Naive thymus-derived CD8-positive, alpha-beta T cell (primary cell): ENCODE measurements at places on chromosomes 7 and 10. TPM values are rescaled to one million over a fixed set of nuclear protein-coding genes. Genes with fewer than 3 reads are reported as not detected.

The STEAP1B gene
- polyA plus RNA-seq = 0.28 TPM

DNA sequence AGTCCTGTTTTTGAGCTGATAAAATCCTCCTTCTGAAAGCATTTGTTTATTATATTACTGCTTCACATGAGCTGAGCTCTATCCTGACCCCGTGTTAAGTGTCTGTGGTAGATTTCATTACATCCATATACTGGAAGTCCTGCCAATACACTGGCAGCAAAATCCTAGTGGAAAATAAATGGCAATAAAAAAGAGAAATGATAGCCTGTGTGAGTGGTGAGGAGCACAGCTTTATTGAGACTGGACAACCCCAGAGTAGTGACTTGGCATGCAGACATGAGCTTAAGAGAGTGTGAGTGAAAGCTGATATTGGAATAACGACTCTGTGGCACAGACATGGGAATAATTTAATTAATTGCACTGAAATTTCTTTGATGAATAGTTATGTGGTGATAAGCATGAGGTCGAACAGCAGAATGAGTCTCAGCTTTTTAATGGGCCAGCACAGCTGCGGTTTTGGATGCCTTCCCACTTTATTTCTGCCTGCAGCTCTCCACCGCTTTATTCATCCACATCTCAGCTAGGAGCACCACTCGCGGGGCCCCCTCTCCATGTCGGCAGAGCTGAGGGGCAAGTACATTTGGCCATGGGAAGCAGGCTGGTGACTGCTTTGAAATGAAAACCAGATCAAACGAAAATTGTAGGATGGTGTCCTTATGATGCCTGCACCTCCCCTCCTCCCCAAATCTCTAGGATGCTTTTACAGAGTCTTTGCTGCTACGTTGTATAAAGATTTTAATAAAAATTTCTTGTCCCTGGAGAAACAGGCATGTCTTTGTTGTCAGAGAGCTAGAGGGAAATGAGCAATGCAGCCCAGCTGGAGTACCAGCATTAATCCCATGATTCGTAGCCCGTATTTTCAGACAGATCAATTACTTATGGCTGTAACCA, 494.3 kb downstream of the AUTS2 start:
- DNase-seq = no peak

GRCh38 chr10:124217031-124217430, 123.6 kb upstream of the CHST15 start:
- no peak for DNase-seq

DNA sequence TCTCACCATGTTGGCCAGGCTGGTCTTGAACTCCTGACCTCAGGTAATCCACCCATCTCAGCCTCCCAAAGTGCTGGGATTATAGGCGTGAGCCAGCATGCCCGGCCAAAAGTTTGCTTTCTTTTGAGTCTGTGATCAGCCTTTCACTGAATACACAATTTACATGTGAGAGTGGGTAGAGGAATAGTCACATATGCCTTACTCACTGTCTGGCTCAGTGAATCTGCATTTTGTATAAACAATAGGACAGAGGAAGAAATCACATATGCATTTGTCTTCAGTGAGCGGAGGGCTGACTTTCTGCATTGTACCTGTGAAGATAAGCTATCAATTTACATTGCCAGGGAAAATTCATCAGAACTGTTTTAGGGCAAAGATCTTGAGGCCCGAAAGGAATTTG, 2.5 kb upstream of the TECPR1 start:
- DNase-seq = no peak

- no peak for DNase-seq
Observed at GRCh38 chr10:104052431-104052830, 33.2 kb downstream of the COL17A1 start.

- no peak for DNase-seq
Observed at GRCh38 chr7:105571891-105572290, 9.4 kb downstream of the EFCAB10 start.

The ATRNL1 gene
- polyA plus RNA-seq = not detected

DNA sequence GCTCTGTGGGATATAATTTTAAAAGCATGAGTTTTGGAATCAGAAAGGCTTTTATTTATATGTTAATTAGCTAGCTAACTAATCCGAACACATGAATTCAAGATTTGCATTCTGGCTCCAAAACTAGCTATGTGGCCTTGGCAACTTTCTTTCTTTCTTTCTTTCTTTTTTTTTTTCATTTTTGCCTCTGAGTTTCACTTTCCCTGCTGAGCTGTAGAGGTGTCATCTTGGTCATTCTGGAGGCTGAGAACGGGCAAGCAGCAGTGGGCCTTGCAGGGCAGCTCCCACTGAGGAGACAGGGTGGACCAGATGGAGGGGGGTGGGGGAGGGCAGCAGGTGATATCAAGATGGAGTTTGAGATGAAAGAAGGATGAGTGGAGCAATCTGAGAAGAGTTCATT, 24.8 kb upstream of the SFMBT2 start:
- no peak for DNase-seq

- no peak for DNase-seq
Observed at GRCh38 chr7:106231856-106232490, 52.8 kb downstream of the NAMPT start.

DNA sequence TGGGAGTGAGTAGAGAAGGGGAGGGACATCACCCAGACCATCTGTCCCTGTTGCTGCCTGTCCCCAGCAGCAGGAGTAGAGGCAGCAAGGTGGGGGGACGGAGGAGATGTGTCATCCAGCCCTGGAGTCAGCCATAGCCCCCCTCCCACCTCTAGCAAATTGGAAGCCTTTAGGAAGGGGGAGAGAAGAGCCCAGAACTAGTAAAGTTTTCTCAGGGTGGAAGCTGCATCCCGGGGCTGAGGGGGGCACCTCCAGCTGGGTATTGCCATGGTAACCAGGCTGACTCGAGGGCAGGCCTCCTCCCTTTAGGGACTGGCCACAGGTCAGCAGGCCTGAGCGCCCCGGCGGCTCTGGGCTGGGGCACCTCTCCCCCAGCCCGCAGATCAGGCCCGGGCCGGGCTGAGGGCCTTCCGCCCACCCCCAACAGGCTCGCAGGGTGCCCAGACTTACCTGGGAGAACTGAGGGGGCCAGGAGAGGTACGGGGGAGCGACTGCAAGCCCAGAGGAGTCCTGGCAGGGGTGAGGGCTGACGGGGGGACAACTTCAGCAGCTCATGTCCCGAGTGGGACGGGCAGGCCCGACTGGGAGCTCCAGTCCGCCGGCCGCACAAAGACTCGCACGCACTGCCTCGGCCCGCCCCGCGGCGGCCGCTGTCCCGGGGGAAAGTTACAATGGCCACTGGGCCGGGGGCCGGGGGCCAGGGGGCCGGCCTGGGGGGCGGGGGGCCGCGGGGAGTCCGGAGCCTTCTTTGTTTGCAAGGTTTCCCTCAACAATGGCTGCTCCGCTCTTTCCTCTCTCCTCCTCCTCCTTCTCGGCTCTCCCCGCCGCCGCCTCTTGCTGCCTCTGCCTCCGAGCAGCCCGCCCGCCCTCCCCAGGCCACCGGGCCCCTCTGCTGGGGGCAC, 6.0 kb downstream of the LDB1 start:
- DNase-seq = no peak

- no peak for DNase-seq
Observed at GRCh38 chr7:156577645-156578577, 62.7 kb upstream of the RNF32 start.

The VPS41 gene
- polyA plus RNA-seq = 35.0 TPM

DNA sequence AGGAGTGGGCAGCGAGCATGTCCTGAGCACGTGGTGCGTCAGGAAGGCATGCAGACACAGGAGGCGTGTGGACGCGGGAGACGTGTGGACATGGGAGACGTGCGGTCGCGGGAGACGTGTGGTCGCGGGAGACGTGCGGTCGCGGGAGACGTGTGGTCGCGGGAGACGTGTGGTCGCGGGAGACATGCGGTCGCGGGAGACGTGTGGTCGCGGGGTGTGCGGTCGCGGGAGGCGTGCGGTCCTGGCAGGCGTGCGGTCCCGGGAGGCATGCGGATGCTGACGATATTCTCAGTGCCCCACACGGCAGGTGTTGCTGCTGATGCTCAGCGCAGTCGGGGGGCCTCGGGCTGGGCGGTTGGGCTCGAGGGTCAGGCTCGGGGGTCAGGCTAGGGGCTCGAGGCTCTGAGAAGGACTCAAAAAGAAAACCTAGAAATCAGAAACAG, 94.2 kb downstream of the NKX6-2 start:
- no peak for DNase-seq

GRCh38 chr10:96478355-96478754, 35.4 kb downstream of the TLL2 start:
- DNase-seq = no peak

GRCh38 chr7:70573071-70573661, 558.8 kb upstream of the GALNT17 start:
- no peak for DNase-seq

The LRRD1 gene
- polyA plus RNA-seq = not detected

The TMEM243 gene
- 89.5 TPM for polyA plus RNA-seq

The ANKRD1 gene
- polyA plus RNA-seq = not detected

GRCh38 chr7:47622946-47623640, 41.2 kb upstream of the TNS3 start:
- DNase-seq = no peak

DNA sequence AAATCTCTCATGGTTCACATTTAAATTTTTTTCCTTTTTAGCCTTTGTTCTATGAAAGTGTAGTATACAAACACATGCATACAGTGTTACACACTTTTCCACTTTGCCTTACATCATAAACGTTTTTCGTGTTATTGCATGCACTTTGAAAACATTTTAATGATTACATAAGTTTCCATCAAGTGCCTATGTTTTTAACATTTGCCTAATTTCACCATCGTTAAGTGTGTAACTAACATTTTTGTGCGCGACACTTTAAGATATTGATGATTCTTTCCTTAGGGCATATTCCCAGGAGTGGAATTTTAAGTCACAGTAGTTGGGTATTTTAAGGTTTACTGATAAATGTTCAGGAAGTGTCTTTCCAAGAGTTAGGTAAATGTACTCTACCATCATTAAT, 1.5 kb upstream of the FRAT2 start:
- no peak for DNase-seq

- DNase-seq = no peak
Observed at GRCh38 chr10:81820418-81820817, 54.6 kb upstream of the NRG3 start.

DNA sequence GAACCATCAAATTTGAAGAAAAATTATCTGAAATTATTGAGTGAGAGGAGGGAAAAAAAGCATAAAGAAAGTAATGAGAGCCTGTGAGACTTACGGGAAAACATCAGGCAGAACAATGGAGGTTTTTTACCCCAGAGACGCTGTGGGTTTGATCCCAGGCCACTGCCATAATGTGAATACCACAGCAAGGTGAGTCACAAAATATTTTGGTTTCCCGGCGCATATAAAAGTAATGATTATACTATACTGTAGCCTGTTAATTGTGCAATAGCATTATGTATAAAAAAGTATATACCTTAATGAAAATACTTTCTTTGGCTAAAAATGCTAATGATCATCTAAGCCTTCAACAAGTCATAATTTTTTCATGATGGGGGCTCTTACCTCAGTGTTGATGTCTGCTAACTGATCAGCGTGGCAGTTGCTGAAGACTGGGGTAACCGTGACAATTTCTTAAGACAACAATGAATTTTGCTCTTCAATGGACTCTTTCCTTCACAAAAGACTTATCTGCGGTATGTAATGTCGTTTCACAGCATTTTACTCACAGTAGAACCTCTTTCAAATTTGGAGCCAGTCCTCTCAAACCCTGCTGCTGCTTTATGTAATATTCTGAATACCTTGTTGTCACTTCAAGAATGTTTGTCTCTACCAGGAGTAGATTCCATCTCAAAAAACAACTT, 97.0 kb upstream of the FAM20C start:
- no peak for DNase-seq

The C10orf67 gene
- polyA plus RNA-seq = not detected

- no peak for DNase-seq
Observed at GRCh38 chr10:114545071-114545470, 113.0 kb downstream of the ABLIM1 start.

The CAPZA2 gene
- 162 TPM for polyA plus RNA-seq

The GIMAP8 gene
- polyA plus RNA-seq = 18.9 TPM

DNA sequence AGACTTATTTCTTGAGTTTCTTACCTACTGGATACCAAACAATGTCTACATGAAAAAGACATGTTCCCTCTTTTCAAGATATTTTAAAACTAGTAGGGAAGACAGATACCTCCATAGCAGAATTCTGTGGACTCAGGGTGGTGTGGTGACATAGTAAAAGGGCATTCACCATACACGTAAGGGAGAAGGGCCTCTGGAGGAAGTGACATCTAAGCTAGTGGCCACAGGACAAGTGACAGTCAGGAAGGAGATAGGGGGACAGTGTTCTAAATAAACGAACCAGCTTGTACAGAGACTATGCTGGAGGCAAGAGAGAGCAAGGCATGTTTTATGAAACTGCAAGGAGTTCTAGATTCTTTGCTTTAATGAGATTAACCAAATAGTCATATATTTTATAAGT, 321.7 kb upstream of the LRGUK start:
- DNase-seq = no peak

The LIPK gene
- not detected for polyA plus RNA-seq

The IFIT1B gene
- polyA plus RNA-seq = not detected

The AMPH gene
- not detected for polyA plus RNA-seq

The MEIG1 gene
- 0.55 TPM for polyA plus RNA-seq

GRCh38 chr10:119931871-119932270, 39.3 kb downstream of the SEC23IP start:
- DNase-seq = no peak

The HHEX gene
- polyA plus RNA-seq = 0.09 TPM

GRCh38 chr7:120979765-120980499, 8.6 kb upstream of the CPED1 start:
- no peak for DNase-seq

The SEPTIN7 gene
- polyA plus RNA-seq = 497 TPM

The SPDYE17 gene
- polyA plus RNA-seq = not detected

The UPK3B gene
- not detected for polyA plus RNA-seq

- no peak for DNase-seq
Observed at GRCh38 chr10:59617996-59618395, 91.7 kb downstream of the SLC16A9 start.

- no peak for DNase-seq
Observed at GRCh38 chr10:11553773-11554381, 57.6 kb downstream of the USP6NL start.

The TMEM273 gene
- polyA plus RNA-seq = 3.5 TPM

GRCh38 chr10:128137877-128138276, 11.7 kb upstream of the MKI67 start:
- DNase-seq = no peak

GRCh38 chr10:25557136-25557535, 376.9 kb upstream of the MYO3A start:
- DNase-seq = no peak
